ENCODE measurements at places on chromosomes 1 and 21. TPM values are rescaled to one million over a fixed set of nuclear protein-coding genes. Genes with fewer than 3 reads are reported as not detected.

TNFRSF1B gene
- 91.6 TPM for total RNA-seq

RHBDL2 gene
- total RNA-seq: not detected

TP73 gene
- 1.6 TPM for total RNA-seq

B3GALT5 gene
- total RNA-seq: 0.09 TPM

Measured in K562 (cell line).